Activated CD8-positive, alpha-beta T cell treated with anti-CD3 and anti-CD28 coated beads, Interleukin-2, amount 10 ng/mL, durations not matched to agents 7 days and 5 days (primary cell): ENCODE measurements at places on chromosomes 3 and 15. TPM values are rescaled to one million over a fixed set of nuclear protein-coding genes. Genes with fewer than 3 reads are reported as not detected.

The RGMA gene
- not detected for total RNA-seq

The MUC13 gene
- total RNA-seq: not detected

The BCL2A1 gene
- total RNA-seq: 26.3 TPM

The FEM1B gene
- 50.7 TPM for total RNA-seq

The ECE2 gene
- not detected for total RNA-seq

The DALRD3 gene
- total RNA-seq: 24.7 TPM

The GOLGA8G gene
- not detected for total RNA-seq

The NPAP1 gene
- not detected for total RNA-seq

The GOLGA6A gene
- not detected for total RNA-seq

The ARGFX gene
- total RNA-seq: not detected

The ATP13A5 gene
- total RNA-seq: not detected

The ERICH6 gene
- total RNA-seq: 0.60 TPM

The CCNL1 gene
- total RNA-seq: 257 TPM

The METTL6 gene
- total RNA-seq: 20.6 TPM

The CLDN1 gene
- total RNA-seq: not detected

The DPP8 gene
- 44.6 TPM for total RNA-seq

The GHRL gene
- 0.21 TPM for total RNA-seq

The CSPG5 gene
- 0.37 TPM for total RNA-seq

The ASB14 gene
- not detected for total RNA-seq

The ST8SIA2 gene
- total RNA-seq: not detected
